CD4-positive, alpha-beta T cell treated with Interleukin-15 for 4 hours (primary cell): ENCODE measurements at places on chromosomes 13 and 19.

DNA sequence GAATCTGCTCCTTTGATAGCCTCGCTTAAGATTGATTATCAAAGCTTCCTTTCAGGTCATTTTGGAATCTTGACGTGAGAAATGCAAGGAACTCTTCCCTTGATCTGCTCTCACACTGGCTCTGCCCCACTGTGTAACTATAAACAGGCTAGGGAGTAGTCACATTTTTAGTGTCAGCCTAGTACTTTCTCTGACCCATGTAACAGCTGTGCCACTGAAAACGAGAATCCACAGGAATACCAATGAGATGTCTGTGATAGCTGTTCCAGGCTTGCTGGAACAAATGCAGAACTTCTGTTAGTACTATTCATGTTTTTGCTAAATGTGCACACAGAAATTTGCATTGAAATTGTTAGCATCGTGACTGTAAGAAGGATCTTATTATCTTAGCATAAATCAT is 221.3 kb downstream of the MYO16 start:
- no peak for DNase-seq

GRCh38 chr13:100528353-100528752 is 60.2 kb downstream of the GGACT start:
- DNase-seq: no peak

DNA sequence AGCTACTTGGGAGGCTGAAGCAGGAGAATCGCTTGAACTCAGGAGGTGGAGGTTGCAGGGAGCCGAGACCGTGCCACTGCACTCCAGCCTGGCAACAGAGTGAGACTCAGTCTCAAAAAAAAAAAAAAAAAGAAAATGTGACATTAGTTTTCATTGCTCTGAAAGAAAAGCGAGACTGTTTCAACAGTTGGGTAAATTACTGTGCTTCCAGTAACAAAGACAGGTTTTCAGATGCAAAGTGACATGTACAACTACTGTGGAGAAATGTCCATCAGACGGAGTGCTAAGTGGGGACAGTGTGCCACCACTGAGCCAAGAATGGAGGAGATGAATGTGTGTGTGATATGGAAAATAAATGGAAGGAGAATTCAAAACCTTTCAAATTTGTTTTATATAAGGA is 24.2 kb upstream of the SLC15A1 start:
- DNase-seq: no peak

GRCh38 chr13:24618011-24618955 is 61.9 kb upstream of the ATP12A start:
- DNase-seq: peak; percentile 69

DNA sequence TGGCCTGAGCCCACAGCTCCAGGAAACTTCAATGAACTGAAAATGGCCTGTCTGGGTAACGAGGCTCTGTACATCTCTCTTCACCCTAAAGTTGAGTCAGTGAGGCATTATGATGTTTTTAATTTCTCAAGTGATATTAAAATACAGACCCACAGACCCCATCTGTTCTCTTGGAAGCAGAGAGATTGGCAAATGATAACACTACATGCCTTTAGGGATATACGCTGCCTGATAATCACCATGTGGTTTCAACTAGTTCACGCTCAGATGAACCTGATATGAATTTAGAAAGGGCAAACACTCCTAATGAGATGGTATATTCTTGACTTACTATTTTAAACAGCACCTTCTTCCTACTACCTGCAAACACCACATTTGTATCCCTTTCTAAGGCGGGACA is 127.5 kb downstream of the RFC3 start:
- DNase-seq: no peak

GRCh38 chr13:21883713-21884112 is 212.8 kb downstream of the FGF9 start:
- no peak for DNase-seq

GRCh38 chr19:13987101-13987890 is 18.8 kb downstream of the RFX1 start:
- no peak for DNase-seq

GRCh38 chr19:6519289-6519688 is 11.5 kb upstream of the TNFSF9 start:
- DNase-seq: no peak

GRCh38 chr19:57305056-57305455 is 15.2 kb upstream of the ZNF543 start:
- DNase-seq: no peak

GRCh38 chr19:49530708-49531107 is 2.9 kb downstream of the RCN3 start:
- DNase-seq: no peak

DNA sequence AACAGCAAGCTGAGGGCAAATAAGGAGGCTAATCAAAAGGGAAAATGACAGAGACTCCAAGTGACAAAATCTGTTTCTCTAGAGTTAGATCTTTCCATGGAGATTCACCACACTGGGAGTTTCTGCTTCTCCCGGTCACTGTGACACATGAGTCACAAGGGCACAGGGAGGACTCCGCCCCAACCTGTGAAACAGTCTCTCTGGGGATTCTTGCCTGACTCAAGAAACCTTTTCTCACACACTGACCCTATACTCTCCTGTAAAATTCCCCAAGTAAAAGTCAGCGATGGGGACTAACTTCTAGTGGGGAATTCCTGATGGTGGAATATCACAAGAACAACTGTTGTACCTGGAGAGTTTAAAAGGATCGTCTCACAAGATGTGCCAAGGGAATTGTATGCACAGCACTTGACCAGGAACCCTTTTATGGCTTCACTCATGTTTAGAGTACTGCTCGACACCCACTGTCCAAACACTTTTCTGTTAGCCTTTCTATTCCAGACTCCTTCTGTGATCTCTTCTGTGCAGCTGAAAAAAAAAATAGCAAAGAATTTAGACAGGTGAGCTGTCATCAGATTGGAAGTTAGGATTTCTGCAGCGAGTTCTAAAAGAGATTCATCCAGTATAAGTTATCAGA is 46.8 kb upstream of the URAD start:
- no peak for DNase-seq

DNA sequence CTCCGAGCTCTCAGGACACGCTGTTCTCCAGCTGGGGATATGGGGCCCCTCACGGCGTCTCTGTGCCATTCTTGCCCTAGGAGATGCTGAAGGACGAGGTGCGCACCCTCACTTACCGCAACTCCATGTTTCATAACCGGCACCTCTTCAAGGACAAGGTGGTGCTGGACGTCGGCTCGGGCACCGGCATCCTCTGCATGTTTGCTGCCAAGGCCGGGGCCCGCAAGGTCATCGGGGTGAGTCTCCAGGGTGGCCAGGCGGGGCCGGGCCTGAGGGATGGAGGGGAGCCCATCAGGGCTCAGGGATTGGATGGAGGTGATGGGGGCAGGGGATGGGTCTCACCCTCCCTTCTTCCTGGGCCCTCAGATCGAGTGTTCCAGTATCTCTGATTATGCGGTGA is 4.8 kb downstream of the PRMT1 start:
- DNase-seq: no peak

DNA sequence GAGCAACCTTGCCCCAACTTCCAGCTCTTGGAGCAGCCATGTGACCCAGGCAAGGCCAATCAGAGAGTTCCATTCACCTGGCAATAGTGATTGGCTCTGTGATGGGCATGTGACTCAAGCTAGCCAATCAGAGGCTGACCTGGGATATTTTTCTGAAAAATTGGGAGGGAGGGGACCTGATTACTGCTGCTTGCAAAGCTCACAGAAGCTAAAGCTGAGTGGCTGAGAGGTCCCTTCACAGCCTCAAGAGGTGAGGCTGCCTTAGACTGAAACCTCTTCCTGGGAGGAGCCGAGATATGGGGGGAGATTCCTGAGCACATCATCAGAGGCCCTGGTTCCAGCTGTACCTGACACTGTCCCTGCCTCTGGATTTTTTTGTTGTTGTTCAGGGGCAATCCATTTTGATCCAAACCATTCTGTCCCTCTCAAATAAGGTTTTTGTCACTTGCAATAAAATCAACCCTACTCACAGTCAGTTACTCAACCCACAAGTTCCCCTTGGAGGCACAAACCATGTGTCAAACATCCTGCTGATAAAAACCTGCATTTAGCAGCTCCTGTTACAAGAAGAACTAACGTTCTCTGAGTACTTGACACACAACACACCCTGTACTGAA is 4.8 kb downstream of the CIB3 start:
- no peak for DNase-seq

DNA sequence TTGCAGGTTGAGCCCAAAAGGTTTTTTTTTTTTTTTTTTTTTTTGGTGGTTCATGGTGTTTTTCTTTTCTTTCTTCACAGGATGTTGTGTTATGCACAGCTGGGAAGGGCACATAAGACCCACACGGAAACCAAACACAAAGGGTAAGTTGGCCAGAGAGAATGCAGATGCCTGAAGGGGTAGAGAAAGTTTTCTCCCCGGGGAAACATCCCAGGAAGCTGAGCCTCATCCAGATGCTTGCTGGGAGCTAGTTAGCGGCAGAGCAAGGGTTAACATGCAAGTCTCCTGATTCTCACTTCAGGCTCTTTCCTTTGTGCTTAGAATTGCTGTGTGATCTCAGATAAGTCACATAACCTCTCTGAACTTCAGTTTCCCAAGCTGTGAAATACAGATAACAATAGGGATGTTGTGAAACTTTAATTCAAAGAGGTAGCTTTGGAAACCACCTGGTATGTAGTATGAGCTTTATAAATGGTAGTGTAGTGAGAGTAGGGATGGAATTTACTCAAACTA is 3.1 kb downstream of the ADGRE1 start:
- peak; percentile 6 for DNase-seq
